CD4-positive, alpha-beta T cell treated with Interleukin-2 at 100 ng/mL for 4 hours (primary cell): ENCODE measurements at places on chromosomes 7 and 10.

GRCh38 chr10:78947226-78947625 lies 121.5 kb upstream of the ZMIZ1 start:
- no peak for DNase-seq

DNA sequence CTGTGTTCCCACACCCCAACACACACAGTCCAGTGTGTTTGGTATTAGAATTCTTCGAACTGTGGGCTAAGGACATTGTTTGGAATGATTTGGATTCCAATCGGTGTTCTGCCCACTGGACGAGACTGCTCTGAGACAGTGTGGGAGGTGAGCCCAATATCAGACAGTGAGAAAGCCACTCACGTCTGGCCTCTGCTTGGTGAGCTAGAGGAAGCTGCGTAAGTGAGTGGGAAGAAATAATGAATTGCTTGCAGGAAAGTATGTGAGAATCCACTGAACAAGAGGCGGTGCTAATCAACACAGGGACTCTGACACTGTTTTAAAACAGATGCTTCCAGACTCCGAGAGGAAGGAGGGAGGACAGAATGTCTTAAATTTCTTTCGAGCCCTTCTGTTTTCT lies 675.0 kb upstream of the ANKRD30A start:
- DNase-seq = no peak

DNA sequence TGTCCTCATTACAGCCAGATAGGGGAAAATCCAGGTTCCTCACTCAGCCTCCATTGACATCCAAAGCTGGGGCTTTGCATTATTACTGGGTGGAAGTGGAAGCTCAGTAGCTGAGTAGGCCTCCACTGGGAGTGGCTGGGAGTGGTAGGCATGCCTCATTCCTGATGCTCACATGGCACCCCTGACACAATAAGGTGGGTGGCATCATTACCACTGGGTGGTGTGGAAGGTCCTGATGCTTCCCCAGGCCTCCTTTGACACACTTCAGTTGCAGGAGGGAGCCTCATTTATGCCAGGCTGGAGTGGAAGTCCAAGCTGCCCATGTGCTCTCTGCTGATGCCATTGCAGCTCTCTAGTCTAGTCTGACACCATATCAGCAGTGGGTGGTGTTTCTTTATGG lies 48.2 kb upstream of the GPR141 start:
- DNase-seq = no peak

GRCh38 chr7:26551740-26552139 lies 260.1 kb downstream of the SNX10 start:
- no peak for DNase-seq

DNA sequence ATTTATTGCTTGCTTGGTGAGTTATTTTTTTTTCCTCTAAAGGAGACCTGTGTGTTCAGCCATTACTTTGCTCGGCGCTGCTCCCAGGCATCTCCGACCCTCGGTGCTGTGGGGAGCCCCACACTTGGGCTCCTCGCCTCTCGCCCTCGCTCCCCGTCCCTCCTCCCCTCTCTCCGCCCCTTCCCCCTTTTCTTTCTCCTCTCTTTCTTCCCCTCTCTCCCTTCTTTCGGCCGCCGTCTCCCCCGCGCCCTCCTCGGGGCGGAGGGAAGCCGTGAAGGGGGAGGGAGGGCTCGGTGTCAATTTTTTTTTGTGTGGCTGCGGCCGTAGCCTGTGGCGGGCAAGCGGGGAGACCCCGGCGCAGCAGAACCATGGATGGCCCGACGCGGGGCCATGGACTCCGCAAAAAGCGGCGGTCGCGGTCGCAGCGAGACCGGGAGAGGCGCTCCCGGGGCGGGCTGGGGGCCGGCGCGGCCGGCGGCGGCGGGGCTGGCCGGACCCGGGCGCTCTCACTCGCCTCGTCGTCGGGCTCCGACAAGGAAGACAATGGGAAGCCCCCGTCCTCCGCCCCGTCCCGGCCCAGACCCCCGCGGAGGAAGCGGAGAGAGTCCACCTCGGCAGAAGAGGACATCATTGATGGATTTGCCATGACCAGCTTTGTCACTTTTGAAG lies 1.1 kb downstream of the AUTS2 start:
- no peak for DNase-seq
